Cardiac septum (tissue), 1 donor: ENCODE measurements at places on chromosomes 3 and 15.

DNA sequence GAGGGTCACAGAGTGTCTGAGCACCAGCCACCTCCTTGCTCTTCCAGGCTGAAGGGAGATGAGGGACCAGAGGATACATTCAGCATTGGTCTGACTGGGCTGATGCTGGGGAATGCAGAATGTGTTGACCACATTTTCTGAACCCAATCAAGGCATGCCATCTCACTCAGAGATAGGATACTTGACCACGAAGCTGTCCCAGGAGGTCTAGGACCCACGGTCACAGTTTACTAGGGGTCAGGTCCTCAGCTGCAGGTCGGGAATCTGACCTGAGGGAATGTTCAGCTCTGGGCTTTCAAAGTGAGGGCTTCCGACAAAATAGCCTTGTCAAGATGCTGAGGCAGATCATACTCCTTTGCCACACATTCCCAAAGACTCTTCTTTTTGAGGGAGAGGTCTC, 19.6 kb downstream of the PLA2G4E start:
- DNase-seq = no peak

GRCh38 chr3:128854475-128854874, 24.9 kb upstream of the ACAD9 start:
- no peak for DNase-seq

DNA sequence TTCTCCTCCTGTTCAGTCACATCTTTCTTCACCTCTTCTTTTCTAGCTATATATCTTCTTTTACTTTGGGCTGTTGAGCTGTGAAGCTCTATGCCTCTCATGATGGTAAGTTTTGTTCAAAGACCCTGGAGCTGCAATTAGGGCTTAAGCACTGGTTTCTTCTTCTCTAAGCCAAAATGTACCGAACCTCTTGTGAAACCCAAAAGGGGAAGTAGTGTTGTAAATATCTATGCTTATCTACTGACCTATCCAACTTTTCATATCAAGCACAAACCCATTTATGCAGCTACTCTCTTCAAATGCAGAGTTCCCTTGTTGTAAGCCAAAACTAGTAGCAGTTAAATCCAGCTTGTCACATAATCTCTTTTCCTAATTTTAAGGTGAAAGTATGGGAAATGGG, 123.6 kb upstream of the CD96 start:
- no peak for DNase-seq

DNA sequence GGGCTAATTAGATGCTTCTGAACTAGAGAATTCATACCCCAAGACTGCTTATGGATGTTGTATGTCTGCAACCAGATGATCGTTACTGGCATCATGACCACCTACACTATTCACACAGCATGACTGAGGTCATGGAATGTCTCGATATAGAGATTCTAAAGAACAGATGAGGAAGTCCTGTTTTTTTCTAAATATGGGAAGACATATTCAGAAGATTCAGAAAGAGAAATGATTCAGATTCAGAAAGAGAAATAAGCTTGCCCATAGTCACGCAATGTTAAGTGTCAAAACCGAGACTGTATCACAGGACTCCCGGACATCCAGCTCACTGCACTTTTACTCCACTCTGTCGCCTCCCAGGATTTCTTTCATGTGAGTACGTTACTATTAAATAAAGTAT, 136.2 kb downstream of the TPRG1 start:
- DNase-seq = no peak

DNA sequence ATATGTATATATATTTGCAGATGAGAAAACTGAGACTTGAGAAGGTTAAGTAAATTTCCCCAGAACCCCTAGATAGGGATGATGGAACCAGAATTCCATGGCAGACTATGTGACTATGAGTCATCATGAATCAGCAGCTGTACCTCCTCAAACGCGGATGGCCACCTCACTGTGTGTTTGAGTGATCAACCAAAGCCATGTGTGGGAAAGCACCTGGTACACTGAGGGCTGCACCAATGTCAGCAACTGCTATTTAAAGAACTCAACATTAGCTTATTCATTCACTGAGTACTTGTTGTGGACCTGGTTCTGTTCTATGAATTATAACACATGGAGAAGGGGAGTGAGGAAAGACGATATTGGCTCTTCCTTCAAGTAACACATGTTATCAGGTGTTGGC, 377.0 kb downstream of the GAP43 start:
- no peak for DNase-seq

DNA sequence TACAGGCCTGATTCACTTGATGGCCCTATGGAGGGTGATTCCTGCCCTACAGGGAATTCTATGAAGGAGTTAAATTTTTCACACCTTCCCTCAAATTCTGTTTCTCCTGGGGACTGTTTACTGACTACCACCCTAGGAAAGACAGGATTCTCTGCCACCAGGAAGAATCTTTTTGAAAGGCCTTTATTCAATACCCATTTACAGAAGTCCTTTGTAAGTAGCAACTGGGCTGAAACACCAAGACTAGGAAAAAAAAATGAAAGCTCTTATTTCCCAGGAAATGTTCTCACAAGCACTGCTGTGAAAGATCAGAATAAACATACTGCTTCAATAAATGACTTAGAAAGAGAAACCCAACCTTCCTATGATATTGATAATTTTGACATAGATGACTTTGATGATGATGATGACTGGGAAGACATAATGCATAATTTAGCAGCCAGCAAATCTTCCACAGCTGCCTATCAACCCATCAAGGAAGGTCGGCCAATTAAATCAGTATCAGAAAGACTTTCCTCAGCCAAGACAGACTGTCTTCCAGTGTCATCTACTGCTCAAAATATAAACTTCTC, 43.6 kb downstream of the BLM start:
- DNase-seq = no peak

GRCh38 chr15:81189583-81190283, 6.9 kb upstream of the IL16 start:
- no peak for DNase-seq

- DNase-seq = no peak
Observed at GRCh38 chr3:122183893-122184590, 574 bp downstream of the CASR start.

- DNase-seq = no peak
Observed at GRCh38 chr3:154217671-154218070, 96.5 kb downstream of the ARHGEF26 start.

DNA sequence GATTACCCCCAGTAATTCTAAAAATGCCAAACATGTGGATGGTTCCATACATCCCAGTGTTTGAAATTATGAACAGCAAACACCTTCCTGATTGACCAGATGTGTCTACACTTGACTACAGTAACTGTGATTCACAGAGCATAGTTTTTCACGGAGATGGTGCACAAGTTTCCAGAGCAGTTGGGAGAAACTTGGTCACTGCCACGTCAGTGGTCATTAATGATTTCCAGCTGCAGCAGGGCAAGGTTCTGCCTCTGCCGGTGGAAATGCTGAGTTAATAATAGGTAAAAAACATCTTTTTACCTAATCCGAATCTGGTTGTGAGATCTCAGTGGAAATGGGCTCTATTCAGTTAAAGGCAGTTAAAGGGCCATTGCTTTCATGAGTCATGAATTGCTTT, 154.1 kb upstream of the FEZF2 start:
- DNase-seq = no peak

GRCh38 chr3:184322731-184323487, 8.5 kb downstream of the EIF4G1 start:
- DNase-seq = no peak

- DNase-seq = no peak
Observed at GRCh38 chr3:15892311-15893227, 94.8 kb upstream of the ANKRD28 start.

- no peak for DNase-seq
Observed at GRCh38 chr3:66302288-66302687, 81.5 kb downstream of the SLC25A26 start.

DNA sequence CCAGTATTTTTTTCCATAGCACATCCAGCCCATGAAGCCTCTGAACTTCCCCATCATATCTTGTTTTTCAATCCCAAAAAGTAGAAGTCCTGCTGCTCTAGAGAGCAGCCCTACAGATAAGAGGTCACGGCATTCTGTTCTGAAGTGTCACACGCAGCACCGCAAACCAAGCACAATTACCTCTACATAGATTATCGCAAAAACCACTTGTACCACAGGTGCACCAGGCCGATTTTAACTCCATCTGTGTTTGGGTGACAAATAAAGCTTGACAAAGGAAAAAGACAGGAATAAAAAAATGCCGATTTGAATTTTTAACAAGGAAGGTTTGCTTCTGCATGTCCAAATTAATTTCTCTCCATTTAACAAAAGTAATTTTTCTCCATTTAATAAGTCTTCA, 113.7 kb downstream of the MYO5A start:
- DNase-seq = no peak

DNA sequence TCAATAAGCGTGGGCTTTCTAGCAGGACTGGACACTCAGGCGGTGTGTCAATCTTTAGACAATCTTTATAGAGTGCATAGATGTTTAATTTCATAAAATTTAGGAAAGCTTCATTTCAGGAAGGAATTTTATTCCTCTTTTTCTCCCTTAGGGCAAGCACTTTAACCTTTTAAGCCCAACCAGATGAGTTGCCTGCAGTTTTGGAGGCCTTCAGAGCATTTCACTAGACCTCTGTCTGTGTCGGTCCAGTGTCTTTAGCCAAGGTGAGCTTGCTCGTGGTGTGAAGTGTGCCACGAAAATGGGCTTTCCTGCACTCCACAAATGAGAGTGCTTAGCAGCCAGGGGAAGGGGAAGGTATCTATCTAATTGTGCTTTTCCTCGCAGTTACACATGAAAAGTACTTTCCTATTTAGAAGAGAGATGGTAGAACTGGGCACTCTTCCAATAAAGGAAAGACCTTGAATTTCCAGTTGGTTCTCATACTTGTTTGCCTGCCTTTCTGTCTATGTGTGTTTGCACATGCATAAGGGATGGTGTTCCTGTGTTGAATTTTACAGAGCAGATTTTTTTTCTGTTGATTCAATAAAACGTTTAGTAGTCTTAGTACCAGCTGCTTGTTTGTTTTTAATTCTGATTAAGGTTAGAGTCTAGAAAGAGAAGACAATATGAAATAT, 53.6 kb downstream of the FEZF2 start:
- DNase-seq = no peak

DNA sequence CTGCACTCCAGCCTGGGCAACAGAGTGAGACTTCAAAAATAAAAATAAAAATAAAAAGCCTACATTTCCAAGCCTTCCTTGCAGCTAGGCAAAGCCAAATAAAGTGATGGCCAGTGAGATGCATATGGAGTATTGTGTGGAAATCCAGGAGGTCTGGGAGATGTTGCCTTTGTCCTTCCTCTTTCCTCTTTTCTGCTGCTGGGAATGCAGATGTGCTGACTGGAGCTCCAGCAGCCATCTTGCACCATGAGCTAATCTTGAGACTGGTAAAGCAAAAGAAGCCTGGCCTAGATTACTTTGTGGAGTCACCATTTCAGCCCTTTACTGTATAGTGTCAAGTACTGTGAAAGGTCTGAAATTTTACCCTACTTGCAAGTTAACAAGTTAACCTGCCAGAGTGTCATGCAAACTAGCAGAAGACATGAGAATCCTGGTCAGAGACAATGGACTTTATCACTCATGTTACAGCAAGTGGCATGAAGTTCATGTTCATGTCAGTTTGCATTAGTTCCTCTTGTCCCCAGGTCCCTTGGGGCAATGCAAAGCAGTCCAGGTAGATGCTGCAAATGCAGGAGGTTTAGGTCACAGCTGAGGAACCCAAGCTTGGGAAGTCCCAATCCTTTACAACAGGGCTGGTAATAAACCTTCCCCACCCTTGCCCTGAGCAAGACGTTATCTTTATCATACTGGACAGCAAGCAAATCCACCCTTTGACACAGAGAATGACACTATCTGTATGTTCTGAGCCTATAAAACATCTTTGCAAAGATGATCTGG, 103.1 kb downstream of the TLE3 start:
- DNase-seq = no peak

DNA sequence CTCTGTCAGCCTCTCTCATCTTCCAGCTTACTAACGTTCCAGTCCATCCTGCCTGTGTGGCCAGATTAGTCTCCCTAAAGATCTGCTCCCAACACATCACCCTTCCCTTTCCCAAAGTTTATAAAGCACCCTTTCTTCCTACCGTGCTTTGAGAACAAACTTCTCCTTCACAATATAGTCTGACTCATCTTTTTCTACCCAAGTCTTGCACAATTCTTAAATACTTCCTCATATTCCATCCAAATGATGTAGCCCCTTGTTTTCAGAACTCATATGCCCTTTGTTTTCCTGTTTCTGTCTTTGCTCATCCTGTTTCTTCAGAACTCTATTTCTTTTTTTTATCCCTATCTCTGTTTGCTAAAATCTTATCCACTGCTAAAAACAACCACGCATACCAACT, 326.8 kb downstream of the MFSD1 start:
- DNase-seq = no peak

DNA sequence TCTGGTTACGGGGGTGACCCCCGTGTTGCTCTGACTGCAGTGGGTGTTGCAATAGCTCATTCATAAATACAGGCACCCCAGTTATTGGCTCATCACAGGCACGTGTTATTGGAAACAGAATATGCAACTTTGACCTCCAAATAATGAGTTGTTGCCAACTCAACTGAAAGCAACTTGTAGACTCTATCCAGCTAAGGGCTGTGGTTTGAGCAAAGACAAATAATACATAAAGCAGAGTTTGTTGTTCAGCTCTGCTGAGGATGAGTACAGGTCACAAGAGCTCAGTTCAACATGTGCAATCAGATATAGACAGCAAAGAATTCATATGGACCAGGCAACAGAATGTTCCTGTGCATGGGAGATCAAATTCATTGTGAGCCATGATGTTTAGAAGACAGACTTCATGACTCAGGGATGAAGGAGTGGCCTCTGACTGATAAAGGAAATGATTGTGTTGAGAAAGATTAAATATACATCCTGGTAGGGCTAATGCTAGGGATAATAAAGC, 87.6 kb upstream of the LRIG1 start:
- DNase-seq = no peak

- DNase-seq = no peak
Observed at GRCh38 chr15:45307230-45307924, 55.3 kb downstream of the SLC28A2 start.

- no peak for DNase-seq
Observed at GRCh38 chr3:108486941-108487340, 23.5 kb downstream of the MYH15 start.

DNA sequence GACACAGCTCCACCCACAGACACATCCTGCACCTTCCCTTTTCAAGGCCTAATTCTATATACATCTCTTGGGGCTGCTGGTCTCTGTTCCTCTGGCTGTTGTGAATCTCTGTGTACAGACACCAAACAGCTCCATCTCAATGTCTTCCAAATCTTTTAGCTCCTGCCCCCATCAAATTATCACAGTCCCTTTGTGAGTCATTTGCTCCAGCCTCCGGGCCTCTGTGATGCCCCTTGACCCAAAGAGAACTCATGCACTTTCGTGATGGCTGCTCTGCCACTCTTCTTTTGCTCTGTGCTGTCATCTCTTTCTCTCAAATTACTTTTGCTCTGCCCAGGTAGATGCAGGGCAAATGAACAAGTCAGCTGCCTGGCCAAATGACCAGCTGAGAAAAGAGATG, 369.0 kb upstream of the CDIN1 start:
- no peak for DNase-seq

- no peak for DNase-seq
Observed at GRCh38 chr3:56060521-56061278, 407.6 kb downstream of the ERC2 start.

- DNase-seq = no peak
Observed at GRCh38 chr3:155876037-155876436, 5.6 kb downstream of the GMPS start.

GRCh38 chr15:45180201-45180600, 7.6 kb downstream of the SHF start:
- no peak for DNase-seq
